ENCODE measurements at places on chromosomes 5 and 9. TPM values are rescaled to one million over a fixed set of nuclear protein-coding genes. Genes with fewer than 3 reads are reported as not detected.

Gene FOXD4L3
- not detected for polyA plus RNA-seq

Gene CREBRF
- 3.0 TPM for polyA plus RNA-seq

Gene SEC61B
- polyA plus RNA-seq: 378 TPM

Gene OBP2B
- polyA plus RNA-seq: not detected

Gene PCDHGB6
- 2.4 TPM for polyA plus RNA-seq

All from adipose tissue (tissue), 3 donors.